Umbilical cord (tissue), 2 donors: ENCODE measurements at places on chromosomes 4 and X. TPM values are rescaled to one million over a fixed set of nuclear protein-coding genes. Genes with fewer than 3 reads are reported as not detected.

- peak; percentile 47 for DNase-seq
These were observed 25.0 kb downstream of the TACC3 start for GRCh38 chr4:1746265-1746691.

DNA sequence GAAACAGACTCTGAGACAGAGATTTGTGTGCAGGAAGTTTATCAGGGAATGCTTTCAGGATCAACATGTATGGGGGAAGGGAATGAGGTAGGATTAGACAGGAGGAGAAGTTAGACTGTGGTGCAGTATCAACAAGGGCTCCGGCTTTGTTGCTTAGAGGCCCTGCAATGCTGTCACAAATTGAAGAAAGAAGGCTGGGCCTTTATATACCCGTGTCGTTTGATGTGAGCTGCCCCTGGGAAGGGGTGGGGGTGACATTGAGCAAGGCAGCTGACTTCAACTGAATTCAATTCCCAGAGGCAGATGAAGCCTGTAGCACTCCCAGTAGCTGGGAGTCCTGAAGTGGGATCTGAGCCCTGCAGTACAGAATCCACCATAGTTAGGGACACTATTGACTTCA is 29.5 kb upstream of the USP9X start:
- no peak for DNase-seq

DNA sequence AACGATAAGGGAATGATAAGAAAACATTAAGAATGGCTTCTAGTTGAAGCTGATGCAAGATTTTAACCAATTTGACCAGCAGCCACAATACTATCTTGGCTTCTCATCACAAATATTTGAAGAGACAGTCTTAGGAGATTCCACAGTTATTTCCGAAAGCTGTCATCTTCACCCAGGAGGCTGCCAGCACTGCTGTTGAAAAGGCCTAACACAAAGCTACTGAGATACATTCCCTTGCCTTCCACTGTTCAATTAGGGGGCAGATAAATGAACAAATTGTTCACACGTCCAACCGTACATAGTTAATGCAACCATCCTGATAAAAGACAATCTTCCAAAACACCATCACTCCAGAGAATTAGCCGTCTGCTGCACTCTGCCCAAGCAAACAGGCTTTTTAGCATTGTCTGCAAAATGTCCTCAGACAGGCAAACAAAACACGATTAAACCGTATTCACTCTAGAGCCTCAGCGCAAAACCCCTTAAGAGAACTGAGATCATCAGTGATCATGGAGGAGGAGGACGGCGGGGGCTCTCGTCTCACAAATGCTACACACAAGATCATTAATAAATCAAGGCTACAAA is 189.8 kb upstream of the PSAPL1 start:
- no peak for DNase-seq

GRCh38 chr4:65023081-65023480 is 613.8 kb upstream of the TECRL start:
- no peak for DNase-seq

DNA sequence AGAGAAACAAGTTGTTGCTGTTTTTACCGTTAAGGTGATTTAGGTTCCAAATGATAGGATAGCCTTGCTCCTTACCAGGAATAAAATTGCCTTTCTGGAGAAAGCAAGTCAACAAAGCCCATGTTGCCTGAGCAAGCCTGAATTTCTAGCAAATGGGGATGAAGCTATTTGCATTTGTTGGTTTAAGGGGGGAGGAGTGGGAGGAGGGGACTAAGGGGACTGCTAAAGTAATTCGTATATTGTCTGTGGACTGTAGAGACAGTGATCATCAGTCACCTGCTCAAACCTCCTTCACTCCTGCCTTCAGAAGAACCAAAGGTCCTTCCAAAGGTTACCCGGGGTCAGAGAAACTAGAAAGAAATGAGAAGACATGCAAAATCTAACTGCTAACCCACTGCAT is 65.8 kb downstream of the SCML2 start:
- no peak for DNase-seq

GRCh38 chrX:67544281-67545035 is 637 bp downstream of the AR start:
- DNase-seq = no peak

DNA sequence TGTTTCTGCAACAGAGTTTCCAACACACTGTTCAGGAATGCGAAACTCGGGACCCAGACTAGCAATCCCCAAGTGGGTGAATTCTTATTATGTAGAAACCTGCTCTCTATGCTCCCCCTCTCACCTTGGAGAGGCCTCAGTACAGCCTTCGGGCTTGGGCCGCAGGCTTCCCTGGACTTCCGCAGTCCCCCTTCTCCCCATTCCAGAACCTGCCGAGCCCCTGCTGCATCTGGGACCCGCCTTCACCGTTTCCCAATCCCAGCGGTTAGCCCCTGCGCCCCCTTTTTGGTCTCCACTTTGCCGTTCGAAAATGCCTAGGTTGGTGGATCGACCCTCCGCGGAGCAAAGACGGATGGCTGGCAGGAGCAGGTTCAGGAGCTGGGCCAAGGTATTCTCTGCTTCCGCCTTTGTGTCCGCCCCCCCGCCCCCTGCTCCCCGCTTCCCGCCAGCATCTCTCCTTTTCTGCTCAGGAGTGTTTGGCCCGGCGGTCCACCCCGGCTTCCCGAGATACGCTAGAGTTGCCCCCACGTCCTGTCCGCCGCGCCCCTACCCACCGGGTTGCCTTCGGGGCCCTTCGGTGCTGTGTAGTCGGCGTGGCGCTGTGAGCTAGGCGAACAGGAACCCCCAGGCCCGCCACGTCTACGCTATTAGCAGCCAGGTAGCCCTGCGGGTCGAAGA is 11.5 kb downstream of the HAND2 start:
- DNase-seq = peak; percentile 72

GRCh38 chrX:120244395-120244734 is 6.2 kb upstream of the ZBTB33 start:
- DNase-seq = no peak

DNA sequence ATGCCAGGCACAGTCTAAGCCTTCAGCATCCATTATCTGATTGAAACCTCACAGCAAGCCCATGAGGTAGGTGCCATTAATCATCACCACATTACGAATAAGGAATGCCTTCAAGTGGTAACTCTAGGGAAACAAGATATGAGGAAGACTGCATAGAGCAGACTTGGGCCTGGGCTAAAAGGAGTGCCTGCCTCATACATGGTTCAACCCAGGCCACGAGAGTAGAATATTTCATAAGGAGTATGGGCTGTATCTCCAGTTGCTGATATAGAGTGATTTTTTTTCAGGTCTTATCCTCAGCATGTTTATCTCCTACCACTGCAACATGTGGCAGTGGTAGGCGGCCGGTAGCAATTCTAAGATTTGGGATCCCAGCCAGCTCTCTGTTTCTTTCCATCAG is 51.7 kb downstream of the ATP11C start:
- no peak for DNase-seq

Gene COX7B2
- not detected for total RNA-seq

DNA sequence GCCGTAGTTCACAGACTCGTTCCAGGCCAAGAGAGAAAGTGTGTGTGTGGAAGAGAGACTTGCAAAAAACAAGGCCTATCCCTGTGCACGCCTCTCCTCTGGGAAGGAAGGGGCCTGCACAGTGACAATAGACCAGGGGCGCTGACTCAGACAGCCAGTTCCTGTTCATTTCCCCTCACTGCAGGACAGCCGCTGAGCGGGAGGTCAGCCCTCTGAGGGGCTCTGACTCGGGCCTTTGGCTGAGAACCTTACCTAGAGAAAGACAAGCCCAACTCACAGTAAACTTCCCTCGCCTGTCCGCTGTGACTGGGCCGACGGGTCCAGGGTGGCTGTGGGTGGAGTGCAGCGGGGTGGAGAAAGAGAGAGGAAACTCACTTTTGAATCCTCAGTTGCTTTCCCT is 52.1 kb downstream of the RTL5 start:
- DNase-seq = no peak

GRCh38 chr4:16120720-16121119 is 36.9 kb upstream of the PROM1 start:
- DNase-seq = no peak

Gene LUZP4
- total RNA-seq = 5.1 TPM

DNA sequence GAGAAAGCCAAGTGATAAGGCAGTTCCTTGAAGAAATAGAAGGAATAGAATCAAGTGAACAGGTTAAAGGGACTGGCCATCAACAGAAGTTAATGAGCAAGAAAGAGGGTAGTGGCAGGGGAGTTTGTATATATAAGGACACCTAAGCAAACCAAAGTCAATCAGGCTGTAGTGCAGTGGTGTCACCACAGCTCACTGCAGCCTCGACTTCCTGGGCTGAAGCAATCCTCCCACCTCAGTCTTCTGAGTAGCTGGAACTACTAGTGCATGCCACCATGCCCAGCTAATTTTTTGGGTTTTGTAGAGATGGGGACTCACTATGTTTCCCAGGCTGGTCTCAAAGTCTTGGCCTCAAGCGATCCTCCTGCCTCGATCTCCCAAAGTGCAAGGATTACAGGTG is 15.9 kb downstream of the ACOT9 start:
- no peak for DNase-seq

GRCh38 chr4:79362626-79363025 is 36.8 kb upstream of the NAA11 start:
- no peak for DNase-seq

- no peak for DNase-seq
These were observed 111.1 kb upstream of the GRPR start for GRCh38 chrX:16012250-16012649.

Gene ALAS2
- 160 TPM for total RNA-seq

DNA sequence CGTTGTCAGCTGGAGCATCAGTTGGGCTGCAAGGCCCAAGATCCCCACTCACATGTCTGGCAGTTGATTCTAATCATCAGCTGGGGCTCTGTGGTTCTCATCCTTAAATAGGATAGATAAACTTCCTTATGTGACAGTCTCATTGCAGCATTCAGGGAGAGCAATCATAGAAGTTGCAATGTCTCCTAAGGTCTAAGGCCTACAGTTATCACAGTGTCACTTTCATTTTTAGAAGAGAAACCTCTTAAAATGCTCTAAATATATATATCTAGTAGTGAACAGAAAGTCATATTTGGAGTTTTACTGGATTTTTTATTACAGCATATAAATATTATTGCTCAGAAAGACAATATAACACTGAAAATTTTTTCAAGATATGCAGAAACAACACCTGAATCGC is 226.0 kb upstream of the PPP1R2C start:
- DNase-seq = no peak

Gene CD40LG
- total RNA-seq = not detected

GRCh38 chr4:122458625-122459024 is 2.1 kb upstream of the IL2 start:
- no peak for DNase-seq

DNA sequence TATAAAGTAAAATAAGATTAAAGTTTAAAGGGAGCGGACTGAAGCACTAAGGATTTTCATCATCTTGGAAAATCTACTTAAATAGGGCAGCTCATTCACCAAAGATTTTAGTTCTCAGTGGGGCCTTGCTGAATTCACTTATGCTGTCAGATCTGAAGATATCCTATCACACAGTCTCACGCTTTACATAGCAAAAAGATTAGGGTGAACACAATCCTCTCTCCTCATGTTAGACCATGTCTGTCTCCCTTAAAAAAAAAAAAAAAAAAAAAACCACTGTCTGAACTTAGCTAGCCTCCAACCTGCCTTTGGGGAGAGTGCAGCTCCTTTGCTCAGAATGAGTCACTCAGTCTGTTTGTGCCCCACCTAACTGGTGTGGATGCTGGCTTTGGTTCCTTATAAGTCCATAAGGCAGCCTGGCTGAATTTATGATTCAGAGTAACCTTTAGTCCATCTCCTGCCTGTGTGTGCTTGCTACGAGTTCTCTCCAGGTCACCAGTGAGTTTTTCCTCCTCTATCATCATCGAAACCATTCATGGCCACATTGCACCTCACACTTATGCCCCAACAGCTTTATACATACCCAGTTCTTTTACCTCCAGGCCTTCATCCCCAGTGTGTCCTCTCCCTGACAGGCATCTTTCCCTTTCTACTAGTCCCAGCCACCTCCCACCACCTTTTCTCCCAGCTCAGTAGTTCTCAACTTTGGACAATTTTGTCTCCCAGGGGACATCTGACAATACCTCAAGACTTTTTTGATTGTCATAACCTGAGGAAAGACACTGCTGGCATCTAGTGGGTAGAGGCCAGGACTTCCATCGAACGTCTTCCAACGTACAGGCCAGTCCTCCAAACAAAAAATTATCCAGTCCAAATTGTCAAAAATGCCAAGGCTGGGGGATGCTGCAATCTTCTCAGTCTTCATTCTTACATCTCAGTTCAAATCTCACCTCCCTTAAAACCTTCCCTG is 220.7 kb upstream of the EMCN start:
- peak; percentile 94 for DNase-seq

- DNase-seq = peak; percentile 32
These were observed 16.4 kb downstream of the DSPP start for GRCh38 chr4:87624698-87625097.

Gene GRK4
- 5.5 TPM for total RNA-seq

Gene ITM2A
- total RNA-seq = 7.7 TPM

Gene ZFP92
- 5.1 TPM for total RNA-seq

DNA sequence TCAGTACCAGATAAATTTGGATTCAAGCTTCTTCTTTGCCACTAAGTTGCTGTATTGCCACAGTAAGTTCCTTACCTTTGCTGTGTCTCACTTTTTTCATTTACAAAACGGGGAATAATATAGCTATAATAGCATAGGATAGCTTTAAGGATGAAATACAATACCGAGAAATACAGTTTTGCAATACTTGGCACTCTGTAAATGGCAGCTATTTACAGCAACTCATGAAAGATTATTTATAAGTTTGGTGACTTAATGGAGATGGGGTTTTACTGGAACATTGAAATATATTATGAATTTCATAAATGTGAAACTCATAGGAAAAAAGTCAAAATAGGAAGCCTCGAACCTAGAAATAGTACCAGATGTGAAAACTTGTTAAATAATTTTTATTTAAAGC is 27.6 kb downstream of the ANXA10 start:
- DNase-seq = no peak

DNA sequence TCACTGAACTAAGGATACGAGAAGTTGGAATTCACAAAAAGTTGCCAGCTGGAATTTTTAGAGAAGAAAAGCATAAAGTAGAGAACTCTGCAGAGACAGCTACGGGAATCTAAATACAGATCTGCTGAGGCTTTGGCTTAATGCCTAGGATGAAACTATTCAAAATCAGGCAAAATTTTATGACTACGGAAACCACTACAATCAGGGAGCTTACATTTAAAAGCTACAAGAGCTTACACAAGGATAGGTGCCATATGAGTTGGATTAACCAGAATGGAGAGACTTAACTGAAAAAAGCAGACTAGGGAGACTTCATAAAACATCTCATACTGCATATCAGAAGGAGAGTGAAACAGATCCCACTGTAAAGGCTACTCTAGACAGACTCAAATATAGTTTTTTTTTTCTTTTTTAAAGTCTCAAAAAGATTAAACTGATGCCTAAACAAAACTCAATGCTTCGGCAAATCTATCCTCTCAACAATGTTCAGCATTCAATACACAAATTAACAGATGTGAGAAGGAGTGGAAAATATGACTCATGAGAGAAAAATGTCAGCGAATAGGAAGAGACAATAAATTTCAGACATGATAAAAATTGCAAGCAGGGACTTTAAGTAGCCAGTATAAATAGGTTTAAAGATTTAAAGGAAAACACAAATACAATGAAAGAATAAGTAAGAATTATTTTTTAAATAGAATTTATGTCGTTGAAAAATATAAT is 586.1 kb downstream of the FSTL5 start:
- peak; percentile 89 for DNase-seq

GRCh38 chrX:93598076-93598475 is 75.3 kb downstream of the NAP1L3 start:
- no peak for DNase-seq
